ENCODE measurements at places on chromosomes 4 and X. TPM values are rescaled to one million over a fixed set of nuclear protein-coding genes. Genes with fewer than 3 reads are reported as not detected.

ENPEP gene
- 2.3 TPM for total RNA-seq

TAF7L gene
- 0.29 TPM for total RNA-seq

ZFYVE28 gene
- 1.4 TPM for total RNA-seq

POLN gene
- total RNA-seq = under 0.01 TPM

DKK2 gene
- total RNA-seq = not detected

SERTM2 gene
- 1.2 TPM for total RNA-seq

CCDC158 gene
- not detected for total RNA-seq

LONRF3 gene
- total RNA-seq = 0.29 TPM

ABCG2 gene
- 1.2 TPM for total RNA-seq

GAGE12H gene
- not detected for total RNA-seq

NDNF gene
- not detected for total RNA-seq

PITX2 gene
- not detected for total RNA-seq

POU3F4 gene
- total RNA-seq = not detected

SUPT20HL1 gene
- not detected for total RNA-seq

UGT2A1 gene
- total RNA-seq = not detected

GBA3 gene
- total RNA-seq = not detected

CCSER1 gene
- total RNA-seq = not detected

VSIG4 gene
- not detected for total RNA-seq

SHROOM4 gene
- total RNA-seq = 1.2 TPM

TCEAL6 gene
- not detected for total RNA-seq

ZNF182 gene
- 1.1 TPM for total RNA-seq

STX18 gene
- 29.7 TPM for total RNA-seq

ARR3 gene
- not detected for total RNA-seq

Data from myometrial cell (primary cell).